ENCODE measurements at places on chromosomes 6 and 20. TPM values are rescaled to one million over a fixed set of nuclear protein-coding genes. Genes with fewer than 3 reads are reported as not detected.
A peak's percentile ranks its signal among the peaks of the same experiment; 100 is the strongest.

The PHACTR1 gene
- polyA plus RNA-seq = 0.42 TPM

DNA sequence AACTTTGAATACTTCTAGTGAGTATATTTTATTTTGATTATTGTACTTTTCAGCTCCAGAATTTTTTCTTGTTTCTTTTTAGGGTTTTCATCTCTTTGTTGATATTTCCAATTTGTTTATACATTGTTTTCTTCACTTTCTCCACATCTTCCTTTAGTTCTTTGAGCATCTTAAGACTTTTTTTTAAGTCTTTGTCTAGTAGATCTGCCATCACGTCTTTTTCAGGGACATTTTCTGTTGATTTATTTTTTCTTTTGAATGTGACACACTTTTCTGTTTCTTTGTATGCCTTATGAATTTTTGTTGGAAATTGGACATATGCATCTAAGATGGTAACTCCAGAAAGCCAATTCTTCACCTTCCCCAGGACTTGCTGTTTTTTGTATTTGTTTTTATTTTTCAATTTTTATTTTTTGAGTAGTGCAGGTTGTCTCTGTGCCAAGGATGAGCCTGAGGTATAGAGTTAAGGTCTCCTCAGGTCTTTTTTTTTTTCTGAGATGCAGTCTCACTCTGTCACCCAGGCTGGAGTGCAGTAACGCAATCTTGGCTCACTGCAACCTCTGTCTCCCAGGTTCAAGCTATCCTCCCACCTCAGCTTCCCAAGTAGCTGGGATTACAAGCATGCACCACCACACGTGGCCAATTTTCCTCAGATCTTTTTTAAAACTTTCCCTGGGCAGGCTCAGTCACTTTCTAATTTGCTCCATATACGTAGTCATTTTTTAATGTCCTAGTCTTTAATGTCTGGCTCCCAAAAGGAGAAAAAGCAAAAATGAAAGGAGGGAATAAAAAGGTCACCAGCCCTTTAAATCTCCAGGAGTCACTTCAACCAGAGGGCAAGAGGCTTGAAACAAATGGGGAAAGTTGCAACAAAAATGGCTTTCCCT lies 6.7 kb upstream of the CMTR1 start:
- DNase-seq = no peak

- DNase-seq = no peak
These were observed 9.8 kb upstream of the DCBLD1 start for GRCh38 chr6:117472667-117473066.

The BPIFB4 gene
- polyA plus RNA-seq = not detected

The NOX3 gene
- not detected for polyA plus RNA-seq

DNA sequence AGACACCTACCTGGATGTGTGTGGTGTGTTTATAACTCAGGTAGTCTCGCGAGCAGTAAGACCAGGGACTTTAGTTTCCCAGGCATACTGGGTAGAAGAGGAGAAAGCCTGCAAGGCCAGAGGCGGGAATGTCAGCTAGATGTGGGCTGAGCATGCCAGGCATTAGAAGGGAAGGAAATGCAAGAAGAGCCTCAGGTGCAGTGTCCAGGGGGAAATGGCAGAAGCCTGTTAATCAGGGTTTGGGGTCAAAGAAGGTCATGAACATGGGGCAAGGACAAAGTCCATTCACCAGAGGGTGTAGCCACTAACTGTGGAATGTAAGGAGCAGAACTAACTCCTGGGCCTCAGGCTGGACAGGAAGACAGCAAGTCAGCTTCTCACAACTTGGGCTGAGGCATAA lies 305.0 kb downstream of the SMOC2 start:
- no peak for DNase-seq

The GPR63 gene
- 0.38 TPM for polyA plus RNA-seq

The PHF10 gene
- 20.4 TPM for polyA plus RNA-seq

- no peak for DNase-seq
These were observed 29.2 kb downstream of the TGM2 start for GRCh38 chr20:38135651-38136420.

The CBLN4 gene
- not detected for polyA plus RNA-seq

DNA sequence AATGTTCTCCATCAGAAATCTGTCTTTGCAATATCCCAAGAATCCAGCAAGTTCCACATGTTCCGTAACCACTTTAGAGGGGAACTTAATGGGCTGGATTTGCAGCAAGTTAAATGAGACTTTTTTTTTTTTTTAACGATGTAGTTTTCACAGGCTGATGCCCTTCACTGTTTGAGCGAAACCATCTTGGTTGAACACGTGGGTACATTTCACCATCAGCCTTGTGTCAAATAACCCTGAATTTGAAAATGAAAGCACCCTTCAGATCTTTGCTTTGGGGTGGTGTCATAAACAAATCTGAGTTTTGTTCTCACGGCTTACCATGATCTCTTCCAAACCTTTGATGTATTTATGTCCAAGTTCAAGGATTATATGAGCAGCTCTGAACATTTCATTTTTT lies 73.7 kb upstream of the EXOC2 start:
- no peak for DNase-seq

- no peak for DNase-seq
These were observed 227.3 kb downstream of the PREX1 start for GRCh38 chr20:48600470-48600945.

The OR14J1 gene
- not detected for polyA plus RNA-seq

GRCh38 chr6:84588697-84589080 lies 175.7 kb downstream of the TBX18 start:
- no peak for DNase-seq

DNA sequence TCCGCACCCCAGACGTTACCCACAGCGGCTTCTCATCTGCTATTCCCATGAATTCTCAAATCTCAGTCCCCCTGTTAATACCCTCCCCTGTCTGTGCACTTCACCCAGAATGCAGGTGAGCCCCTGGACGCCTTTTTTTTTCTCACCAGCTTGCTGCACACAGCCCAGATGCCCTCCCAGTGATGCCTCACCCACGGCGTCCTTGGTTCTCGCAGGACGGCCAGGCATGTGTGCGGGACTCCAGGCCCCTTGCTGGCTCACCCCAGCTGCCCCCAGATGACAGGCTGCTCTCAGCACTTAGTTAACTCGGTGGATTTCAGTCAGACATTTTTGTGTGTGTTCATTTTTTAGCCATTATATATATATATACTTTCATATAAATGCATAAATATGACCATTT lies 25.4 kb upstream of the PI16 start:
- no peak for DNase-seq

DNA sequence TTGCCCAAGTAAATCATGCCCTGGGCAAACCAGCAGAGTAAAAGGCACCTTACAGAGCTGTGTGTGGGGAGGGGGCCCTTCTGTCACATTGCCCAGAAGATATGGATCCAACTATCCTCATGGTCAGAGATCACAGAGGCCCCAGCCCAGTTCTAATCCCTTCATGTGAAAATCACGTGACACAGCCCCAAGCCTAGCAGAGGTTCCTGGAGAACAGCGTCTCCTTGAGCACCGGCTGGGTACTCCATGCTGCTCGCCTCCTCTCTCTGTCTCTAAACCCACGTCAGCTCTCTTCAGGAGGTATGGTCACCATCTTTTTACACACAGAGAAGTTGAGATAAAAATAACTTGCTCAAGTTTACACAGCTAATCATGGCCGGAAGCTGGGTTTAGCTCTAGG lies 230.2 kb downstream of the ANKRD60 start:
- DNase-seq = no peak

- no peak for DNase-seq
These were observed 39.1 kb upstream of the BLCAP start for GRCh38 chr20:37566590-37567330.

DNA sequence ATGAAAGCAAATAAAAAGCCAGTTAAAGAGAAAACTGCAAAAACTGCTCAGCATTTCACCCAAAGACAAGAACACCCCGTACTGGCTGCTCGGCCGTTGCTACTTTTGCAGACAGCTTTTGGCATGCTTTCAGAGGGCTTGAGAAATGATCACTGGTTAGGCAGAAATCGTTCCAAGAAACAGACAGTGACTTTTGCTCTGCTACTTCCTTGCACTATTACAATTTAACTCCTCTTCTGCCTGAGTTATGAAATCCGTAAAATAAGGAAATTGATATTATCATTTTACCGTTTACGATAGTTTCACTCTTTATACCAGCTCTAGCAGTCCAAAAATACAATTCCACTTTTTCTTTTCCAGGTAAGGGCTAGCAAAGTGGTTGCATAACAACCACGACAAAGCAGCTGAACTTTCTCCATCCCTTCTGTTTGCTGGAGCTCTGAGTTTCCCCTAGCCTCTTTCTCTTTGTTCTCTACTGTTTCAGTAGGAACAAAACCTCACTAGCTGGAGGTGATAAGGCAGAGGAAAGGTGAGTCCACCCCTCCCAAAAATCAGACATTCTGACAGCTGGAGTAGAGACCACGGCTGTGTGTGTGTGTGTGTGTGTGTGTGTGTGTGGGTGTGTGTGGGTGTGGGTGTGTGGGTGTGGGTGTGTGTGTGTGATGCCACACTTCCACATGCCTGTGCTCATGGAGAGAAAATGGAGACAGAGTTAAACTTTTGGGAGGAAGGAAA lies 191.8 kb upstream of the RREB1 start:
- DNase-seq = no peak

The CYP24A1 gene
- polyA plus RNA-seq = 0.07 TPM

The TMEM74B gene
- polyA plus RNA-seq = 0.04 TPM

DNA sequence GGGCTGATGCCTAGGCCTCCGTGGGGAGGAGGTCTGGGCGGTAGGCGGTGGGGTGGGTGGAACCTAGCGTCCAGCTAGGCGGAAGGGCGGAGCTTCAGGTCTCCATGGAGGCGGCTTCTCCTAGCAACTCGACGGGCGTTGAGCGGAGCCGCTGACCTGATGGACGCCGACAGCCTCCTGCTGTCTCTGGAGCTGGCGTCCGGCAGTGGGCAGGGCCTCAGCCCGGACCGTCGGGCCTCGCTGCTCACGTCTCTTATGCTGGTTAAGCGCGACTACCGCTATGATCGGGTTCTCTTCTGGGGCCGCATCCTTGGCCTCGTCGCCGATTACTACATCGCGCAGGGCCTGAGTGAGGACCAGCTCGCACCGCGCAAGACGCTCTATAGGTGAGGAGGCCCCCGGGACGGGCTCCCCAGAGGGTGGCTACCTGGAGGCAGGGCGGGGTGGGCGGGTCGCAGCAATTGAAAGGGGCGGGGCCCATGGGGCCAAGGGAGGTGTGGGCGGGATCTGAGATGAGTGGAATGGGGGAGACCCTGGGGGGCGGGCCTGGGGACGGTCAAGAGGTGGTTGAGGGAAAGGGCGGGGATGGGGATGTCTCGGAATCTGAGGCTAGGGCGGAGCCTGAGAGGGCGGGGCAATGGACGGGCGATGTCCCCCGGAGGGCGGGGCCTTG lies at the start of gene RSPH9:
Gene RSPH9 (plus strand): TSS at position 97 of the 673 bp plus-strand sequence. CDS start 63 bp downstream, at position 160.
- DNase-seq = no peak

DNA sequence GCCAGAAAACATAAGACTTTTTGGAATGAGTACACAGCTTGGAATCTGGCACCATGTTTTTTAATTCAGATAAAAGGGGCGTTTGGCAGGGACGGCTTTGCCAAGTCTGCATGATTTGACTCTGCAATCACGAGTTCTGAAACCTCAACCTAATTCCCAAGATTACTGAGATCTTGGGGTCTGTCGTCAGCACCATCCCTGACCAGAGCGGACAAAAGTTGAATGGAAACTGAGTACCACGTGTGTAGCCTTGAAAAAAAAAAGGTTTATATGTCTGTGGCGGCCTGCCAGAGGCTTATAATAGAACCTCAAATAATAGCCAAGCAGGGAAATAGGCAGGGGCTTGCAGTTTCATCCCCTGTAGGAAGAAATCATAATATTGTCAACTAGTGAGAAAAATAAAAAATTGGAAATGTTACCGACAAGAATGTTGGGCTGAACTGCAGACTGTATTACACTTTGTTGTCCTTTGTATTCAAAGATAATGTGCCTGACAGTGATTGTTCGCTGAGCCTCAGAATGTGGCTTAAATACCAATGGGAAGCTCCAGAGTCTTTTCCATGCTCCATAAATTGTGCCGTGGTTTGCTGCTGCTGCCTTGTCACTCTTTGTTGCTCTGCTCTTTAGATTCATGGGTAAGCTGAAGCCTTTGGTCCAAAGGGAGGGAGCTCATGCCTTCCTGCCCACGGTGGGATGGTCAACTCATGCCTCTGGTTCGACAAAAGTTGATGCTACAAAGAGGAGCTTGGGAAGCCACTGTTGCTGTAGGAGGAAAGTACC lies 118.8 kb upstream of the ARID1B start:
- peak; percentile 78 for DNase-seq

The NKX2-2 gene
- not detected for polyA plus RNA-seq

The OPN5 gene
- polyA plus RNA-seq = not detected

The SUPT3H gene
- 9.2 TPM for polyA plus RNA-seq

GRCh38 chr6:148959008-148959407 lies 212.2 kb downstream of the UST start:
- DNase-seq = no peak

- no peak for DNase-seq
These were observed 618.7 kb downstream of the PKHD1 start for GRCh38 chr6:51468704-51469103.

The PRR18 gene
- not detected for polyA plus RNA-seq

DNA sequence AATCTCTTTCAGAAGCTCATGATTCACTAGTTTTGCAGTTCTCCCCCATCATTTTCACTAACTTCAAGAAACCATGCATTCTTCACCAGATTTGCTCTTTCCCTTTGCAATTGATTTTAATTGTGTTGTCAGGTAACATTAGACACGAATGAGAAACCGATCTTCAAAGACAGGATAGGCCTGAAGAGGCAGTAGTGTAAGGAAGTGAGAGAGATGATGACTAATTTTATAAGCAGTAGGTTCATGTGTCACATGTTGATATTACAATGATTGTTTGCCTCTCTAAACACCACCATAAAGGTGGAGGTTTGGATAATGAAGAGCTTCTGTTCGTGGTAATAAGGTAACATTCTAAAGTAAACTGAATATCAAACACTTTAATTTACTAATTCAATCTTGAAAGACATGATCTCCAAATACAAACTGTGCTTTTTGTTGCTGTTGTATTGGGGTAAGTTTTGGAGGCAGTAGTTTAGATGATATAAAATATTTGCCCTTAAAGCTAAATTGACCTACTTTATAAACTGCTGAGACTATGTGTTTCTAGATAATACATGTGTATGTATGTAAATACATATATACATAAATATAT lies 207.2 kb downstream of the PHACTR1 start:
- DNase-seq = no peak

DNA sequence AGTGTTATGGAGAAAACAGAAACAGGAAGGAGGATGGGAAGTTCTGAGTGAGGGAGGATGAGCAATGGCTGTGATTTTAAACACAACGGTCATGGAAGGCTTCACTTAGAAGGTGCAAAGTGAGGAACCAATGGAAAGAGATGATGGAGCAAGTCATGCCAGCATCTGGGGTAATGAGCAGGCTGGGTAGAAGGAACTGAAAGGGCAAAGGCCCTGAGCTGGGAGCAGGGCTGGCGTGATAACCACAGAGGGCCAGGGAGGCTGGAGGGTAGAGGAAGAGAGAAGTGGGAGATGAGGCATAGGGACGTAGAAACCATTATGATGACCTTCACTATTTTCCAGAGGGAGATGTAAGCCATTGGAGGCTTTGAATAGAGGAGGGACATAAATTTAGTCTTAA lies 43.6 kb downstream of the NHLRC1 start:
- DNase-seq = no peak

The RIN2 gene
- polyA plus RNA-seq = 25.2 TPM

- no peak for DNase-seq
These were observed 904.3 kb upstream of the FLRT3 start for GRCh38 chr20:15241681-15242080.
